ENCODE measurements at places on chromosomes 7 and 10.

DNA sequence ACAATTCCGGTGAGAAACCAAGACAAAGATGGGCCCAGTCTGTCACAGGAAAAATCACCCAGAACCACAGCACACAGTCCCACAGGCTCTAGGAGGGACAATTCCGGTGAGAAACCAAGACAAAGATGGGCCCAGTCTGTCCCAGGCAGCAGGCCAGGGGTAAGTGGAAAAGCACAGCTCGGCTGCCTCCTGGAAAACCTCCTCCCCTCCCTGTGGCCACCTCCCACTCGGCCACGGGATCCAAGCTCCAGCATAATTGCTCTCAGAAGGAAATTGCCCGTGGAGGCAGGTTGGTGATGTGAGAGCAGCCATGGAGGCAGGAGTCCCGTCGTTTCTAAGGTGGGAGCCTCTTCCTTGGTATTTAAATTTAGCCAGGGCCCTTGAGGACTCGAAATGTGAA lies 95.7 kb downstream of the PLXNA4 start:
- no peak for DNase-seq

- no peak for DNase-seq
Measured at GRCh38 chr7:56009695-56010094, 41.5 kb downstream of the PSPH start.

GRCh38 chr10:93445097-93445960 lies 36.8 kb downstream of the MYOF start:
- no peak for DNase-seq

DNA sequence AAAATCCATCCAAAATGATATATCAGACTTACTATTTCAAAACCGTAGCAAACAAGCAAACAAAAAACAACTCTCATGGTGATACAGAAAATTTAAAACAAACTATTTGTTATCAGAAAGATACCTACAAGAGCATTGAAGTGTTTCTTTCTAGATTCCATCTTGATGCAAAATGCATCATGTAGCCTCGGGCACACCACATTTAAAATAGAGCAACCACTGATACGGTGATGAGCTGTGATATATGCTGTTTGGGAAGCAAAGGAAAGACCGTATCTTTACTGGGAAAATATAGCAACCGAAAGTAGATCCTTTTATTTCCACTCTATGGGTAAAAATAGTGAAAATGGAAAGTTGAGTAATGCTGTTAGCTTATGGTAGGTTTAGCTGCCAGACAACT lies 892.0 kb downstream of the GATA3 start:
- DNase-seq = no peak

DNA sequence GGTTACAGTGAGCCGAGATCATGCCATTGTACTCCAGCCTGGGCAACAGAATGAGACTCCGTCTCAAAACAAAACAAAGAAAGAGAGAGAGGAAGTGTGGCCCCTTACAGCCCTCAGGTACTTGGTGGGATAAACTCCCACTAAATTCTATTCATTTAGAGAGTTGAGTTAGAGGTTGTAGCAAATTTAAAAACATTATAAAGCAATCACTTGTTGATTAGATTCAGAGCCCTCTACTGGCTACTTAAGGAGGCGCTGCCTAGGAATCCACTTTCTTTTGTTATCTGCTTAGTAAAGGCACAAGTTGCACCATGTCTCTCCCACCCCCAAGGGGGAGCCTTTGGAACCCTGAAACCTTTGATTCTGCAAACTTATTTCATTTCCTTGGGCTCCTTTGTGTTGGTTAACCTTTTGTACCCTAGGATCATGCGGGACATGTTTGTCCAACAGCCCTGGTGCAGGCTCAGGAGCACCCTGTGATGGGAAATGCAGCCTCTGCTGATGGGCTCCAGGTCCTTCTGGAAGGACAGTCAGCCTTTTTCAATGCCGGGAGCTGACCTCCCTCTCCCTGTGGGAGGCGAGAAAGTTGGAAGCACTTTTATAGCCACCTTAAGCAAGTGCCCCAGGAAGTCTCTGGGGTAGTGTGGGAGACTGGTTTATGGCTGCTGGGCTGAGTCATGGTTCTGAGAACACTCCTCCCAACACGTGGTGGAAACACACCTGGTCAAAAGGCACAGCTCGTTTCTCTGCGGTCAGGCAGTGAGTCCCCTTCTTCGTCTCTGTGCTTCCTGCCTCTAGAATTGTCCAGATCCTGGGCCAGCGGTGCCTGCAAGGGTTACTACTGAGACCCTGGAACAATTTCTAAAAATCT lies 2.3 kb downstream of the HKDC1 start:
- DNase-seq = peak; percentile 66

- no peak for DNase-seq
Measured at GRCh38 chr10:33869028-33869427, 534.6 kb upstream of the NRP1 start.

DNA sequence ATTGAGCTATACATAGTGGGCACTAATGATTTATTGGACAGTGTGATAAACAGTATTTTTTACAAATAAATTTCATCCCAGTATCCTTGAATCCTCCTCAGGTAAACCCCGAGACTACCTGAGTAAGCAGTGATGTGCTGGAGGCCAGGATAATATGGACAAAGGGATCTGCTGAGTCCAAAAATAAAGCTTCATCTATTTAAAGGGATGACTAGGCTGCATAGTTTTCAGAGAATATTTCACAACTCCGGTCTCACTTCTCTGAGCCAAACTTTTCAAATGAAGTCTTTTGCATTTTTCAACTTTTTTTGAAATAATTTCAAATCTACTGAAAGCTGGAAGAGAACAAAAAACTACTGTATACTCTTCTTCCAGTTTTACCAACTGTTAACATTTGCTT lies 2.5 kb downstream of the ACTR3B start:
- no peak for DNase-seq

Data from GM12891 (cell line).